Activated CD8-positive, alpha-beta memory T cell treated with anti-CD3 and anti-CD28 coated beads for 1 hour (primary cell): ENCODE measurements at places on chromosomes 5 and 9.

GRCh38 chr9:89803403-89803802 lies 198.6 kb downstream of the GADD45G start:
- no peak for DNase-seq

- no peak for DNase-seq
Observed at GRCh38 chr9:115921301-115921700, 232.3 kb upstream of the PAPPA start.

- DNase-seq: no peak
Observed at GRCh38 chr5:171927345-171927941, 79.0 kb downstream of the FBXW11 start.

DNA sequence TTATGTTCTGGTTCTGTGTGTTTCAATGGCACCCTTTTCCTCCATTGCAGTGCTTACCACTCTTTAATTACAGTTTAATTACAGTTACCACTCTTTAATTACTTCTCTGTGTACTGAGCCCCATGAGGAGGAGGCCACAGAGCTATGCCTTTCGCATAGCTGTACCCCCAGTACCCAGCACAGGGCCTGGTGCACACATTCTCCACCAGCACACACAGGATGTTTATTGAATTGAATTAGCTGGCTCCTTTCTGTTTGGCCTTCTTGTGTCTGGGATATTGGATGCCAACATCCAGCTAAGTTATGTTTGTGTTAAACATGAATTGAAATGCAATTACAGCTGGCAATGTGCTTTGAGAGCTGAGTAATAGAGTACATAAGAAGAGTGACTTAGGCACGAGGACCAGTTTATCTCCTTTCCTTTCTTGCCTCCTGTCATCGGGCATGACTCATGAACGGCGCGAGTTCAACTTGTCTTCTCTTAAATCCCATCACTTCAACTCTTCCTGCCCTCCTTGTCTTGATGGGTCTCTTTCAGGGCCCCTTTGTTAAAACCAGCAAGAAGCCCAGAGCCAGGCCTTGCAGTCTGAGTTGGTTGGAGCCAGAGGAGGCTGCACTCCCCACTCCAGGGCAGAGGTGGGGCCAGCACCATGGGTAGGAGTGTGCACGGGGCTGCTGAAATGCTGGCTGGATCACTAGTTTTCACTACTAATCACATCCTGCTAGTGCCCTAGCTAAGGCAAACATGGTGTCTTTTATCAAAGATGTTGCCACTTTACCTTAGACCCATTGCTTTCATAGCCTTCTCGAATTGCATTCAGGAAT lies 37.4 kb downstream of the MVB12B start:
- DNase-seq: no peak

GRCh38 chr5:83586874-83587776 lies 115.6 kb downstream of the VCAN start:
- DNase-seq: no peak

DNA sequence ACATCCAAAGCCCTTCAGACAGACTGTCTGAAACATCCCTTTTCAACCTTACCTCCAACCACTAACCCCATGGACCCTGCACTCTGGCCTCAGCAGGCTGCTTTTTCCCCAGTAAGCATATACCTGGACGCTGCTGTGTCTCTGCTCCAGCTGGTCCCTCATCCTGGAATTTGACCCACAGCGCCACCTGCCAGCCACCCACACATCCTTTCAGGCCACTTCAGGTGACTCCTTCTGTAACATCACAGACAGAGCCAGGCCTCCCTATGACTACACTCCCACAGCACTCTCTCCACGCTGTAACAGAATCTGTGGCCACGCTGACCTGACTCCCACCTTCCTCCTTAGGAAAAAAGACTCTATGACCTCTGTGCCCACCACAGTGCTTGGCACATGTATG lies 3.4 kb downstream of the MGAT1 start:
- no peak for DNase-seq

- no peak for DNase-seq
Observed at GRCh38 chr5:142652563-142652962, 33.3 kb downstream of the FGF1 start.

DNA sequence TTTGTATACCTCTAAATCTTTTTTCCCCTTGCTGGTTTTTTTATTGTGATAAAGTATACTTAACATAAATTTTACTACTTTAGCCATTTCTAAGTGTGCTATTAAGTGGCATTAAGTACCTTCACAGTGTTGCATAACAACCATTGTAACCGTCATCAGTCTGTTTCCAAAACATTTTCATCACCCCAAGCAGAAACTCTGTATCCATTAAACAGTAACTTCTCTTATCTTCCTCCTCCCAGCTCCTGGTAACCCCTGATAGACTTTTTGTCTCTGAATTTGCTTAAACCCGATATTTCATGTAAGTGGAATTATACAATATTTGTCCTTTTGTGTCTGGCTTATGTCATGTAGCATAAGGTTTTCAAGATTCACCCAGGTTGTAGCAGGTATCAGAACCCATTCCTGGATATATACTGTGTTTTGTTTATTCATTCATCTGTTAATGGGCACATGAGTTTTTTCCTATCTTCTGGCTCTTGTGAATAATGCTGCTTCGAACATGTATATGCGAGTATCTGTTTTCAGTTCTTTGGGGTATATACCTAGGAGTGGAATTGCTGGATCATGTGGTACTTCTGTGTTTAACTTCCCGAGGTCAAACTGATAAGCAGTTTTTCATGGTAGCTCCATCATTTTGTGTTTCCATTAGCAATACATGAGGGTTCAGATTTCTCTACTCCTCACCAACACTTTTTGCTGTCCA lies 66.4 kb downstream of the EHMT1 start:
- DNase-seq: no peak

GRCh38 chr9:93675336-93676150 lies 99.2 kb downstream of the PHF2 start:
- no peak for DNase-seq

DNA sequence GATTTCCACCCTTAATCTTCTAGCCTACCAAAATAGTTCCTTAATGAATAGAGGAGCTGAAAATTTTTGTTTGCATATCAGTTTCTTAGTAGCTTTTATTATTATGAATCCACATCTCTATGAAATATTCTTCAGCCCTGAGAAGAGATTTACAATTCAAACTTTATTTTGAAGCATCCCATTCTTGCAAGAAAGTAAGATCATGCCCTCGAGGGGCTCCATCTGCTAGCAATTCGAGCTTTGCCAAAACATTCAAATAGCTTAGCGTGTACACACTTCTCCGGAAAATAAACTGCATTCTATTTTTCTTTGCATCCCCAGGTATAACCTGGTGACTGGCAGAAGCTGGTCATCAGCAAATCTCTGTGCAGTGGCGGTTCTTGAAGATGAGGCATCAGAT lies 370.7 kb downstream of the MTRR start:
- DNase-seq: no peak

GRCh38 chr5:98775246-98776065 lies 2.0 kb downstream of the RGMB start:
- no peak for DNase-seq
